NCI-H1694 treated with DMSO at 0.1 percent for 48 hours (cell line): ENCODE measurements at places on chromosomes 12 and 14.

GRCh38 chr12:125121106-125121505 lies 55.9 kb downstream of the AACS start:
- DNase-seq: no peak

- no peak for DNase-seq
Measured at GRCh38 chr14:72590577-72590976, 303.3 kb downstream of the DPF3 start.

DNA sequence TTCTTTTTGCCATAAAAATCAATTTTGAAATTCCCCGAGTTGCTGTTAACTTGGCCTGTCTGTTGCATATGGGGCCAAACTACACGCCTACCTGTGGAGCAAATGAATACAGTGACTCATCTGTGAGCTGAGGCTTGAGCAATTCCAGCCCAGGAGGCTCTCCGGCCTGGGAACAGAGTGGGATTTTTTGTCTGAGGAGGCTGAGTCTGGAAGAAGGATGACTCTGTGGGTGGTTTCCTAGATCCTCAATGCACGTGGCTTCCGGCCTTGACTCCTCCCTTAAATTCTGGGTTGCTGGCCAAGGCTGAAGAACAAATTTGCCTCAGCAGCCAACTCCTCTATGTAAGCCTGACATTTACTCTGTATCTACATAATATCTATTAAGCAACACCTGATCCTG lies 124.1 kb downstream of the SSPN start:
- no peak for DNase-seq

- DNase-seq: no peak
Measured at GRCh38 chr12:71599210-71599609, 64.4 kb downstream of the ZFC3H1 start.

- DNase-seq: peak; percentile 13
Measured at GRCh38 chr12:50062728-50063460, 5.5 kb downstream of the ASIC1 start.

GRCh38 chr12:26826437-26826836 lies 6.6 kb downstream of the ITPR2 start:
- no peak for DNase-seq

DNA sequence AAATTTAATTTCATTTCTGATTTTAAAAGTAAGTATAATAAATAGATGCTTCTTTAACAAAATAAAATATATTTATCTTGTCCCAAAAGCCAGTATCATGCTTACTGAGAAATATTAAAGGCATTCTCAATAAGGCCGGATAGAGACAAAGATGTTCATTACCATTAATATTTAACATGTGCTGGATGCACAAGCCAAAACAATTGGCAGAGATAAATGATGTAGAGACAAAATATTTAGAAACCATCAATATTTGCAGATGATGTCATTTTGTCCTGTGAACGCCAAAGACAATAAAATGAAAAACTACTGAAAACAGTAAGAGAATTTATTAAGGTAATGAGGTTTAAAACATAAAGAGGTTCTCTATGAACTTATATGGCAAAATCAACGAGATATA lies 313.5 kb downstream of the ITPR2 start:
- DNase-seq: no peak

GRCh38 chr12:75666939-75667334 lies 155.5 kb upstream of the KRR1 start:
- DNase-seq: no peak
